ENCODE measurements at places on chromosomes 4 and X.

- no peak for DNase-seq
Measured at GRCh38 chr4:95825546-95825945, 14.3 kb upstream of the PDHA2 start.

- no peak for DNase-seq
Measured at GRCh38 chrX:6852869-6853268, 294.6 kb upstream of the STS start.

DNA sequence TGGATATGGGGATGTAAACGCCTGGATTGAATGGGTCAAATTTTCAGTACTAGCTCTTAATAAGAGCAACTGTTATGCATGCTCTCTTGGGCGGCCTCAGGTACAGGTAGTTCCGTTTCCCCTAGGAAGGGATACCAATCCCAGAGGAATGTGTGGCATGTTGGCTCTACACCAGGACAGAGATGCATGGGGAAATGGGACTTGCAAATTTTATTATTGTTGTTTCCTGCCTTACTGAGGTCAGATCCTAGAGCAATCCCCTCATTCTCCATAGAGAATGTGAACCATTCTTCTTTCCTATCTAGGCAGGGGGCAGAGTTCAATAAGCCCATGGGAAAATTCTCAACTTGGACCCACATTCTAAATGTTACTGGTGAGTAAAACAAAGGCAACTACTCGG, 361.8 kb upstream of the FGF16 start:
- DNase-seq = no peak

GRCh38 chrX:81489987-81490386, 288.1 kb downstream of the SH3BGRL start:
- no peak for DNase-seq

DNA sequence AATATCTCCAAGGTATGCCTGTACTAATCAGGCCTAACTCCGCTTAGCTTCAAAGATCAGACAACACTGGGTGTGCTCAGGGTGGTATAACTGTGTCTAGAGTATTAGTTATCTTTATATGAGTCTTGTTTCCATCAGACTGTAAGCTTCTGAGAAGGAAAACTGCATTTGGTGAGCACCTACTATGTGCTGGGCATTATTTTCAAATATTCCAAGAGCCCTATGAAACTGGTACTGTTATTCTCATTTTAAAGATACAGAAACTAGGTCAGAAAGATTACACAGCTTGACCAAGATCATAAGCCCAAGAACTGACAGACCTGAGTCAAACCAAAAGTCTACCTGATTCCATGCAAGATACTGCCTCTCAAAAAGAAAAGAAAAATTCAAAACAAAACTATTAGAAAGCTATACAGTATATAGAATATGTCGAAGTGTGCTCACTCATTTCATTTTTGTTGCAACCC, 44.4 kb downstream of the LRBA start:
- DNase-seq = no peak

DNA sequence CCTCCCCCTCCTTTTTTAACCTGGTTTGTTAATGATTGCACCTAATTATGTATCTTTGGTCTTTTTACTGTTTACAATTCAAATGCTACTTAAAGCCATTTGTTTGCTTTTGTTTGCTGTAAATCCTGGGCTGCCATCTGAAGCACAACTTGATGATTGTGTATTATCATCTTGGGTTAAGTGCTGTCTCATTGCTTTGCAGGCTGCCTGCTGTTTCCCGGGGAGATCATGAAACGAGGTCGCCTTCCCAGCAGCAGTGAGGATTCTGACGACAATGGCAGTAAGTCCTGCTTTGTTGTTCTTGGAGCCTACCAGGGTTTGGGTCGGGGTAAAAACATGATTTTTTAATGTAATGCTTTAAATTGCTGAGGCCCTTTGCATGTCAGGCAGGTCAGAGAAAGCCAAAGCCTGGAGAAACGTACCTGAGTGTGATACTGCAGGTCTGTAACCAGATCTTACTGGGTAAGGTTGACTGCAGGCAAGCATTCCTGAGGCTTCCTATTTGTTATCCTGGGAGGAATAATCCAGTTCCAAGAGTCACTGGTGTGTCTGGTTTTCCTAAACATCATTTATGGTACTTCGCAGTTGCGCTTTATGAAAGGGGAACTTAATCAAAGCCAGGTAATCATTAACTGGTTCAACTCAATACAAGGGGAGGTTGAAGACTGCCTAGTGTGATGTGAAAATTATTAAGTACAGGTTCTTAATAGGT, 22.2 kb downstream of the JADE1 start:
- DNase-seq = no peak

- DNase-seq = no peak
Measured at GRCh38 chrX:89033723-89034122, 286.7 kb downstream of the CPXCR1 start.

GRCh38 chrX:2500803-2501558, at the start of the genes DHRSX and ZBED1:
Gene DHRSX (minus strand): TSS chrX:2500976. CDS start chrX:2500925, 51 bp downstream.
Gene ZBED1 (minus strand): TSS chrX:2500976. CDS start chrX:2490719, 10,257 bp downstream.
- peak; percentile 52 for DNase-seq

DNA sequence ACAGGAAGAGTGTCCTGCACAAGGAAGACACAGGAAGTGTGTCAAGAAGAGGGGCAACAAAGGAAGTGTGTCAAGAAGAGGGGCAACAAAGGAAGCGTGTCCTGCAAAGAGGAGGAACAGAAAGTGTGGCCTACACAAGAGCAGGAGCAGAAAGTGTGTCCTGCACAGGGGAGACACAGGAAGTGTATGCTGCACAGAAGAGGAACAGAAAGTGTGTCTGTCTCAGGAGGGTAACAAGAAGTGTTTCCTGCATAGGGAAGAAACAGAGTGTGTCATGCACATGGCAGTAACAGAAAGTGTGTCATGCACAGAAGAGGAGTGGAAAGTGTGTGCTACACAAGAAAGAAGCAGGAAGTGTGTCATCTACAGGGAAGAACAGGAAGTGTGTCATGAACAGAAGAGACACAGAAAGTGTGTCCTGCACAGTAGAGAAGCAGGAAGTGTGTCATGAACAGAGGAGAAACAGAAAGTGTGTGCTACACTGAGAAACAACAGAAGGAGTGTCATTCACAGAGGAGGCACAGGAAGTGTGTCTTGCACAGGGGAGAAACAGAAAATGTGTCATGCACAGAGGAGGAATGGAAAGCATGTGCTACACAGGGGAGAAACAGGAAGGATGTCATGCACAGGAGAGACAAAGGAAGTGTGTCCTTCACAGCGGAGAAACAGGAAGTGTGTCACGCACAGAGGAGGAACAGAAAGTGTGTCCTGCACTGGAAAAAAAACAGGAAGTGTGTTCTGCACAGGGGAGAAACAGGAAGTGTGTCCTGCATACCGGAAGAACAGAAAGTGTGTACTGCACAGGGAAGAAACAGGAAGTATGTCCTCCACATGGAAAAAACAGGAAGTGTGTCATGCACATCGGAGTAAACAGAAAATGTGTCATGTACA, 526.4 kb upstream of the PRKX start:
- peak; percentile 13 for DNase-seq

DNA sequence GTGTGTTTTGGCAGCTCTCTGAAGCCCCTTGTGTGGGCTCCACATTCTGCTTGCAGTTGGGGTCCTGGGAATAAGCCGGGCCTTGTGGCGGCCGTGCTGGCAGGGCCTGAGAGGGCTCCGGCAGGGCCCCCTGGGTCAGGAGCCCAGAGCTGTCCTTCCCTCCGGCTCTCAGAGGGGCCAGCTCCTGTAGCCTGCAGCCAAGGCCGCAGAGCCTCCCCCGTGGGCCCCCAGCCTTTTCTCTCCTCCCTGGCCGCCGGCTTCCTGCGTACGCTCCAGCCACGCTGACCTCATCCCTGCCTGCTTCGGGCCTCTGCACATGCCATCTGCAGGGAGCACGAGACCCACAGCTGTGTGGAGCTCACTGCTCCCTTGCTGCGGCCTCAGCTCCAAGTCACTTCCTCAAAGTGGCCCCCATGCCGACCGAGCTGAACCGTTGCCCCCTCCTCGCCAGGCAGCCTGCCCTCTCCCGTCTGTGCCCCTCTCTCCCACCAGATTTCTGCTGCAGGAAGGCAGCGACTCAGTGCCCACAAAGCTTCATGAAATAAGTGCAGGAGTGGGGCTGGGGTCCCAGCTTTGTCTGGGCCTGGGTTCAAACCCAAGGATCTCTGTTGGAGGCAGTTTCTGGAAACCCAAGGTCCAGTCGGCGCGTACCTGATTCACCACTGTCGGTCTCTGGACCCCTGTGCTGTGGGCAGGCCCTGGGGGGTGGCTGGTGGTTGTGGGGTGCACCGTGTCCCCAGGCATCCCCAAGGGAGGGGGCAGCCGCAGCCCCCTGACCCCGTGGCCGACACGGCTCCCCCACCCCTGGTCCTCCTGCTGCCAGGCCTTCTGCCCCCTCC, 57.1 kb upstream of the NKX1-1 start:
- DNase-seq = no peak

GRCh38 chrX:24590111-24590510, 57.0 kb downstream of the PCYT1B start:
- DNase-seq = no peak

- DNase-seq = no peak
Measured at GRCh38 chrX:43666311-43666912, 10.3 kb downstream of the MAOA start.

- no peak for DNase-seq
Measured at GRCh38 chr4:177384856-177385397, 57.3 kb downstream of the AGA start.

DNA sequence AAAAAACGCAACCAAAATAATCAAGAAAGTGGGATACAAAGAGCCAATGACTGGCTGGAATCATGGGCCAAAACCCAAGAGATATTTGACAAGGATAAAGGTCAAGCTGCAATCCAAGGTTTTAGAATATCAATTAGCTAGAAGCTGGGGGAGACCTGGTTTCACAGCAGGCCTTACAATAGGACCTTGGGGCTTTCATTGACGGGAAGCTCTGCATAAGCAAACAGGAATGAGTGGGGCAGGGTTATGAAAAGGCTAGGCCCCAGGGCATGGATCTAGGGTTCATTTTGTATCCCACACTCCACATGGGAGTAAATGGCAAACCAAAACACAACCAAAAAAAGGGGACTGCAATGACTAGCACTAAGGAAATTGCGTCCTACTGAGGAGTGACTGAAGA, 215.3 kb downstream of the HS6ST2 start:
- DNase-seq = no peak

- DNase-seq = no peak
Measured at GRCh38 chrX:9619581-9619980, 146.1 kb downstream of the GPR143 start.

- DNase-seq = no peak
Measured at GRCh38 chr4:131091896-131092295, 1995.9 kb downstream of the C4orf33 start.

All from memory B cell (primary cell).